RPMI8226 (cell line): ENCODE measurements at places on chromosomes 7 and 10.

DNA sequence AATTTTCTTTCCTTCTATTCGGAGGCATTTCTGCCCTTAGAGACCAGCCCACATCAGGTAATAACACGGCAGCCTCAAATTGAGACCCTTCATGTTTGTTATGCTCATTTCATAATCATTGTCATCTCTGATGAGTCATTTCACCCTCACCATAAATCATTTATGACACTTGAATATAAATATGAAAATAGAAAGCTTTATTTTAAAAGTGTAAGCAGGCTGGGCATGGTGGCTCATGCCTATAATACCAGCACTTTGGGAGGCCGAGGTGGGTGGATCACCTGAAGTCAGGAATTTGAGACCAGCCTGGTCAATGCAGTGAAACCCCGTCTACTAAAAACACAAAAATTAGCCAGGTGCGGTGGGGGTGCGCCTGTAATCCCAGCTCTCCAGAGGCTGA is 57.4 kb upstream of the EGFR start:
- no peak for DNase-seq

DNA sequence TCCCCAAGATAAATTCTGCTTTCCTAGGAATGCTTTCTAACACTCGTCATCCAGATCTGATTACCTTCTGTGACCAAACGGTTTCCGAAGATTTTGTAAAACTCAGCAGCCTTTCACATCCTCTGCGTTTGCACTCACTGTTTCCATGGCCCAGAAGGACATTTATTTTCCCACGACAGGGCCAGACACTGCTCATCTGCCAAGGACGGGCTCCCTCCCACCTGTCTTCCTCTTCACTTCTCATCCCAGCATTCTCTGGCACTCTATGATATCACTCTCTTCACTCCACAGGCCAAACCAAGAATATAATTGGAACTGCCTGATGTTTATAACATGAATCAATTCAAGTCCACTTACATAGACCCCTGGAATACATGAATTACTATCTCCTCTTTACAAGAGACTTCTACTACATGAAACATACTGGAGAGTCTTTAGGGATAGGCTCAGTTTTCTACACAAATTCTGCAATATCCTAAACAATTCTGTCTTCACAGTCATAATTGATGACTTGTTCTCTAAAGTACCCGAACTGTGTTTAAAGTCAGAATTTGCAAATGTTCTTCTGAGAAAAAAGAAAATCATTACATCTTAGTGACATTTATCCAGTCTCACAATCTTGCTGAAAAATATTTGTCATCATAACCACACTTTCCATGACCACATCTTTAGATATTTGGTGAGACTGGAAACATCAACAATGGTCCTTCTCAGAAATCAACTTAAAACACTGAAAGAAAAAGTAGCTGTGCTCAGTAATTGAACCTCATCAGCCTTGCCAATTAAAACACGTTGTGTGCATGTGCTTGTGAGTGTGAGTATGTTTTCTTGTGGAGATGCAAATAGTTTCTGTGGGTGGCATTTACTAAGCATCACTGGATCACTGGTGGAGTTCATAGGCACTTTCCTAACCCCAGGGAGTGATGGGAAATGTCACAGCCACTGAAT is 79.5 kb upstream of the PRSS58 start:
- no peak for DNase-seq

GRCh38 chr10:36421992-36422391 is 703.4 kb upstream of the ANKRD30A start:
- DNase-seq, result no peak

GRCh38 chr7:117269886-117270285 is 53.0 kb downstream of the WNT2 start:
- DNase-seq, result no peak

GRCh38 chr10:85545874-85546273 is 820.7 kb downstream of the GRID1 start:
- no peak for DNase-seq

GRCh38 chr10:130717083-130717482 is 580.9 kb downstream of the GLRX3 start:
- DNase-seq, result no peak

GRCh38 chr10:124614003-124614659 is 130.0 kb downstream of the FAM53B start:
- DNase-seq, result no peak

DNA sequence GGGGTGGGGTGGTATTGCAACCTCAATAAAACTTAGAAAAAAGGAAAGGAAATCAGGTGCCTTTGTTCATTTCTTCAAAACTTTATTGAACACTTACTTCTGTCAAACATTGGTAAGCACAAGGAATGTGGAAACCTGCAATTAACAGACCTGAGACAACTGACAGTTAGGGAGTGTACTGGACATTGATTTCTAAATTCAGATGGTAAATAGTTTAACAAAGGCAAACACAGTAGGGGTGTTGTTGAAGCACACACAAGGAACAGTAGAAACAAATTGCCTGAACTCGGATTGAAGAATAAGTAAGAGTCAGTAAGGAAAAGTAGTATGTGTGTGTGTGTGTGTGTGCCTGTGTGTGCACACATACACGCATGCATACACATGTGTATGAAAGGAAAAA is 108.6 kb downstream of the CSTF2T start:
- DNase-seq, result no peak

- no peak for DNase-seq
Measured at GRCh38 chr10:93967756-93968155, 26.0 kb upstream of the PLCE1 start.

GRCh38 chr7:93414574-93414973 is 159.9 kb downstream of the CALCR start:
- DNase-seq, result no peak

DNA sequence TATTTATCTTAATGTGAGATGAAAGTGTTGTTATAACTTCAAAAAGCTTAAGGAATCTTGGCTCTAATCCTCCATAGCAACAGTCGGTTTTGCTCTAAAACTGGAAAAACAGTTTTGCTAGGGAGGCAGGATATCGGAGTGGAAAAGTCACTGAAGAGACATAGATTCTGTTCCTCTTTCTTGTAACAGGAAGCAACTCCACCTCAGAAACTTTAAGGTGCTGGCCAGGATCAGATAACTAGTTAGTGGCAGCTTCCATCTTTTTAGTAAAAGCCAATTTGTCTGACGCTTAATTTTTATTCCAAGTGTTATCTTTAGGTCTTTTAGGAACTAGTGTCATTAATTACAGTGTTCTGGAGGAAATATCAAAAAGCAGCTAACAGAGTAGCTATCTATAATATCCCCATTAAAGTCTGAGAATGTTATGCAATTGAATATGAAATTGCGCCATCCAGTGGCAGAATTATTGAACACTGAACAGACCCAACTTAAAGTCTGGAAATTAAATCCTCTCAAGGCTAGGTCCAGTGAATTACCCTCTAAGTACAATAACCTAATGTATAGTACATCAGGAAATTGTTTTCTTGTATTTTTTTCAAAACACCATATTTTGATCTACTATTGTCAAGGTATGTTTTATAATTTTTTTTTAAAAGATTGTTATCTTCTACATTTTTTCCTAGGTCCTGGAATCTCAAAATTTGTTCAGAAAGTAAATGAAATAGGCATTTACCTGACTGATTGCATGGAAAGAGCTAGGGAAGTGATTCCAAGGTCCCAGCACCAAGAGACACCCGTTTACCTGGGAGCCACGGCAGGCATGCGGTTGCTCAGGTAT is 65.9 kb upstream of the CC2D2B start:
- peak; percentile 63 for DNase-seq

- peak; percentile 50 for DNase-seq
Measured at GRCh38 chr10:96292971-96293920, 11.0 kb upstream of the DNTT start.

DNA sequence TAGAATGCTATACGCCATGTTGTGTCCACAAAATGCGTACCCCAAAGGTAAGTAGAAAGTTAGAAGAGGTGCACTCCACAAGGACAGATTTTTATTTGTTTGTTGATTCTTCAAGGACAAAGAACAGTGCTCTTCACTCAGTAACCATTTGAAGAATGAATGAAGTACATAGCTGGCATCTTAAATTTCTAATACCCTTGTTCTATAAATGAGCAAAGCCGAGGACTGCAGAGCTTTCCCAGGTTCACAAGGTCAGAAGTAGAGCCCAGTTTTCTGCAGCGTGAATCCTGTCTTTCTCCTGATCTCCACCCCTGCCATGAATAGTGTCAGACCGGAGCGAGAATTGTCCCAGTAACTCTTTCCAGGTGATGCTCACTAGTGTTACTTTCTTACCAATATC is 9.5 kb downstream of the HECW1 start:
- no peak for DNase-seq

GRCh38 chr10:33204031-33204430 is 130.4 kb downstream of the NRP1 start:
- no peak for DNase-seq

GRCh38 chr7:34298492-34299013 is 359.5 kb upstream of the NPSR1 start:
- DNase-seq, result no peak

DNA sequence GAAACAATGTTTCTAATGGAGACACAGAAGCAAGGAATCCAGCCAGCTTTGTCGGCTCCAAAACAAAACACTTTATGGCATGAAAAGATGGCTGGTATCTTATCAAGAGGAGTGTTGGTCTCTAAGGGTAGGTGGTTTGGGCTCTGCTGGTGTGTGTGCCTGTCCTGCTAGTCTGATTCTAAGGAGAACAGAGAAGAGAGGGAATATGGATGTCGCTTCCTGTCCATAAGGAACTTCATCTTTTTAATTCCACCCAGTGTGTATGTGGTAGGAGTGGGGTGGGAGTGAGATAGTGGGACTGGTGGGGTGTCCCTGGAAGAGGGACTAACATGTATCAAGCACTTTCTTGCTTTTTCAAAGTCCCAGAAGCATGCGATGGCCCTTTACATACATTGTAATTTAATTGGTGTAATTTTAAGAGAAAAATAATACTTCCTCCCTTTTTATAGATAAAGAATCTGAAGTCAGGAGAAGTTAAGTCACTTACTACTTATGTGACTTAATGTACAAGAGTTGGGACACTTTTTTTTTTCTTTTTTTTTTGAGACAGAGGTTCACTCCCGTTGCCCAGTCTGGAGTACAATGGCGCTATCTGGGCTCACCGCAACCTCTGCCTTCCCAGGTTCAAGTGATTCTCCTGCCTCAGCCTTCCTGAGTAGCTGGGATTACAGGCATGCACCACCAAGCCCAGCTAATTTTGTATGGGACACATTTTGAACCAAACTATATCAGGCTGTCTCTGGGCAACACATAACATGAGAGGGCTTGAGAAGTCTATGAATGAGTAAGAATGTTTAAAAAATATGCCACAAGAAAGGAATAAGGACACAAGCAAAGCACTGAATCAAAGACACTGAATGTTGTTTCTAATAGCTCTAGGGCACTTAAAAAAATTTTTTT is 18.8 kb downstream of the NT5C3A start:
- no peak for DNase-seq

GRCh38 chr10:129194181-129194870 is 272.7 kb upstream of the MGMT start:
- DNase-seq, result no peak

GRCh38 chr10:32972460-32972859 is 14.4 kb upstream of the ITGB1 start:
- no peak for DNase-seq

DNA sequence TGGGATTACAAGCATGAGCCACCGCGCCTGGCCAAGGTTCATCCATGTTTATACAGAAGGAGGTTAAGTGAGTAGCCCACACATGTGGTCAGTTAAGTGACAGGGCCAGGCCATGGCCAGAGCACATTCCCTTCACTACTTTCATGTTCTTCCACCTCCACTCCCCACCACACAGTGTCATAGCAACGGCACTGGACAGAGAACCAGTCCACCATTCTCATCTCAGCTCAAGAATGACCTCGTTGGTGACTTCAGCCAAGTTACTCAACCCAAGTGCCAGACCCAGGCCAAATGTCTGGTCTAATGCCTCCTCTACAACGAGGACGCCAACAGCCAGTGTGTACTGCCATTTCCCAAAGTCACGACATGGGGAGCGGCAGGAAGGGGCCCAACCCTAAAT is 62.4 kb downstream of the INHBA start:
- no peak for DNase-seq

- peak; percentile 2 for DNase-seq
Measured at GRCh38 chr10:63464402-63465292, 1.1 kb downstream of the JMJD1C start.

DNA sequence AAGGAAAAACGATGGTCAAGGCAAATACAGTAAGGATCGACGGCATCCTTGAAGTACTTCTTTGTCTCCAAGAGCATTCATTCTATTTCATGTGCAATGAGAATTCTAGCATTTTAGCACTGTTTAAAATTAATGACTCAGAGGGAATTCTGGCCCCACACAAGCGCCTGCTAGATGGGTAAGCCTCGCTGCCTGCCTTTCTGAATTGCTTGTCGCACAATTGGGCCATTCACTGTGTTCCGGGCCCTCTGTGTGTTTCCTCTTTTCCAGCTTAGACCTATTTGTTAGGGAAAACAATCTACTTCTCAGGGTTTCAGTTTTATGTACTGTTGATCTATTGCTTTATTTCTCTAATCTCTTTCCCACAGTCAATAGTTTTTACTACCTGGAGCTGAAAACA is 204.7 kb upstream of the ZNF32 start:
- no peak for DNase-seq

DNA sequence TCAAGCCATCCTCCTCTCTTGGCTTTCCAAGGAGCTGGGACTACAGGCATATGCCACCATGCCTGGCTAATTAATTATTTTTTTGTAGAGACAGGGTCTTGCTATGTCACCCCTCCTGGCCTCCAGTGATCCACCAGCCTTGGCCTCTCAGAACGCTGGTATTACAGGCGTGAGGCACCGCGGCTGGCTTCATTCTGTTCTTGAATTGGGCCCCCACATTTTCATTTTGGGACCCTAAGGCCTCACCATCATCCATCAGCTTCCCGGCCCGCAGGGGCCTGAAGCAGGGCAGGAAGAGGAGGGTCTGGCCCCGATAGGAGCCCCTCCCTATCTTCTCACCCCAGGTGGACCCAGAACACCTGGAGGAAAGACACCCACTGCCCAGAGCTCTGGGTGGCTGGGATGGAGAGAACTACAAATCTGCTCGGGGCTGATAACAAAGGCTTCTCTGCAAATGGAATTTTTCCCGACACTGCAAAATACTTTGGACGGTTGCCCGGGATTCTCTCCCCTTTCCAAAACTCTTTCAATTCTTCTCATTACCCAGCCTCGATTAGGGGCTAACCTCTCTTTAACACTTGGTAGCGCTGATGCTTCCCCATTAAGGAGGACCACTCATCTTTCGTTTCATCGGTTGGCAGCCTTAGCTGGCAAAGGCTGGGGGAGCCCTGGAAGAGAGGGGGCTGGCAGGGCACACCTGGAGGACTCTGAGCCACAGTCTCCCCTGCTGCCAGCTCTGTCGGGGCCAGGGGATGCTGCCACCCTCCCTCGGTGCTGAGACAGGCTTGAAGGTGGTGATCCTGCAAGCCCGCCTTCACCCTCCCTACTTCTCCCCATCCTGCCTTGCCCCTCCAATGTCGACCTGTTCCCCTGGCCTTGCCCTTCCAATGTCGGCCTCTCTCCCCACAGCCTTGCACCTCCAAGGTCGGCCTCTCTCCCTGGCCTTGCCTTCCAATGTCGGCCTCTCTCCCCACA is 81.0 kb upstream of the GNA12 start:
- DNase-seq, result peak; percentile 61

- no peak for DNase-seq
Measured at GRCh38 chr10:3478632-3479240, 306.2 kb upstream of the PITRM1 start.

GRCh38 chr10:70974351-70974901 is 86.1 kb upstream of the PCBD1 start:
- DNase-seq, result peak; percentile 16

GRCh38 chr7:73904219-73905137 is 43.5 kb downstream of the TMEM270 start:
- no peak for DNase-seq
